Lower lobe of right lung (tissue), 2 donors: ENCODE measurements at places on chromosomes 3 and 15. TPM values are rescaled to one million over a fixed set of nuclear protein-coding genes. Genes with fewer than 3 reads are reported as not detected.

DNA sequence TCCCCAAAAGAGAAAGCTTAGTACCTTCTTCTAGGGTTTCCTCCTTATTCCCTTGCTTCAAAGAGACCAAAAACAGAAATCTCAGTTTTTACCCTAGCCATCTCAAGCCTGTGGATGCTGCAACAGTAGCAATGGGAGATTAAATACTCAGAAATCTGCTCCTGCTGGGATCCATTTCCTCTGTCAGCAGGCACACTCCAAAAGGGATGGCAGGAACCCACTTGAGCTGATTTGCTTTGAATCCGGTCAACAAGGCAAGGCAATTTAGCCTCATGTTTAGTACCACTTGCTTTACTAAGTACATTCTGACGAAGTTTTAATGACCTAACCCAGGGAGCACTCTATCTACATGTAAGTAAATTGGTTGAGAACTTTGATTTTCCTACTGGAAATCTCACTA is 590.0 kb upstream of the ADAMTS9 start:
- no peak for DNase-seq

DNA sequence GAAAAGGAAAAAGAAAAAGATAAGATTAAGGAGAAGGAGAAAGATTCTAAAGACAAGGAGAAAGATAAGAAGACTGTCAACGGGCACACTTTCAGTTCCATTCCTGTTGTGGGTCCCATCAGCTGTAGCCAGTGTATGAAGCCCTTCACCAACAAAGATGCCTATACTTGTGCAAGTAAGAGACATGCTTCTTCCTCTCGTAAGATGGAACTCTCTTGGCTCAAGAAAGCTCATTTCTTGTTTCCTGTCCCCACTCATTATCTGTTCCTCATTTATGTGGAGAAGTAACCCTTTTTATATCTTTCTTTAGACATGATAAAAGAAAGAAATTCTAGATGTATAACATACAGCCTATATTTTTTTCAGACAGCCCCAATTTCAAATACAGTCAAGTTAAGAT is 101.4 kb downstream of the KLHL25 start:
- no peak for DNase-seq

GRCh38 chr3:14890476-14890875 is 56.9 kb upstream of the NR2C2 start:
- DNase-seq: no peak

DNA sequence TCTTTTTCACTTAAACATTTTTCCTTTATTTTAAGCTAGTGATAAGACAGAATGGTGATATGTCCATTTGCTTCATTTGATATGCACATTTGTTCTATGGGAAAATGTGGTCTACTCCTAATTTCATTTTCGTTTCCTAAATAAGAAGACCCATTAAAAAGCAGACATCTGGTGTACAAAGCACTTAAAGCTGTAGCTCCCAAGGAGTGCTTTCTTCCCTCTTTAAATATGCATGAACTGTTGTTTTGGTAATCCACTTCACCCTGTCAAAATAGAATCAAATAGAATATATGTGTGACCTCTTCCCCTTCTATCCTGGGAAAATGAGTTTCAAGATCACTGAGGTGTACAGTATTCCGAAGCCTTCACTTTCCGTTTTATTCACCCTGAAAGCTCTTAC is 182.8 kb downstream of the ROBO2 start:
- no peak for DNase-seq

SIDT1 gene
- total RNA-seq: 5.3 TPM

DNA sequence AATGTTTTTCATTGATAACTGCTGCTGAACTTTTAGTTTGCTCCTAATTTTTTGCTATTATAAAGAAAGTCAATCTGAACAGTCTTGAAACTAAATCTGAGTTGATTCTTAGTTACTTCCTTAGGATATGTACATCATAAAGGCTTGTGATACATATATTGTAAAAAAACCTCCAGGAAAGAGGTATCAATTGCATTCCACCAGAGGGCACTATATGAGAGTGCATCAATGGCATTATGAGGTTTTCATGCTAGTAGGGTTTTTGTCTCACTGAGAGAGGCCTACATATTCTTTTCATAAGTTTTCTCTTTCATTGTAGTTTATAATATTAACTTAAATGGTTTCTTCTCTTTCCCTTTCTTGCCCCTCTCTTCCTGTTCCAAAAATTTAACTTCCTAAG is 46.9 kb downstream of the PIK3R4 start:
- no peak for DNase-seq

- DNase-seq: no peak
Observed at GRCh38 chr3:39108200-39108710, 775 bp downstream of the TTC21A start.

DNA sequence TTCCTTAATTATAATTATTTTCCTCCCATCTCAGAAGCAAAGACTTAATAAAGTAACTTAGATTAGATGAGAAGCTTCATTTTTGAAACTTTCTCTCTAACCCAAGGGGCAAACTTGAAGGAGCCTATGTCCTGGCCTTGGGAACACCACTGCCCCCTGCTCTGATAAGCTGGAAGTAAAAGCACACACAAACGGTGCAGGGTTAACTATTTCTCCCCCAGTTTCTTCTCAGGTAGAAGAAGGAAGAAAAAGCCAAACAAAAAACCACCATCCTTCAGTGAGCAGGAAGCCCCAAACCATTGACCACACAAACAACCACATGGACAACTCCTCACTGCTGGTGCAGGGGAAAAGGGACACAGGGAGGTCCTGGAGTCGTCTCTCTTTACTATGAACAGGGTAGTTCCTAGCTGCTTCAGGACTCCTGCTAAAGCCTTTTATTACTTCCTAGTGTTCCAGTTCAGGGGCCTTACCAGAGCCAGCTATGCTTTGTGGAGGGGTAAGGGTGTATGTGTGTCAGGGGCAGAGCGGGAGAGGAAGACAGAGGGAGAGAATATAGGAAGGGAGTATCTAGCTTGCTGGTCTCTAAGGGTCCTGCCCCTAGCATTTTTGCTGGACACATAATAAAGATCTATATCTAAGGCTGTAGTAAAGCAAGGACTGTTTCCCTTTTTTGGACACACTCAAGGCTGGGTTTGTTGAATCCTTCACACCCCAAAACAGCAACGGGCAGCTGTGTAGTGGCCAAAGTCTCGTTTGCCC is 94.0 kb upstream of the UMPS start:
- no peak for DNase-seq

DNA sequence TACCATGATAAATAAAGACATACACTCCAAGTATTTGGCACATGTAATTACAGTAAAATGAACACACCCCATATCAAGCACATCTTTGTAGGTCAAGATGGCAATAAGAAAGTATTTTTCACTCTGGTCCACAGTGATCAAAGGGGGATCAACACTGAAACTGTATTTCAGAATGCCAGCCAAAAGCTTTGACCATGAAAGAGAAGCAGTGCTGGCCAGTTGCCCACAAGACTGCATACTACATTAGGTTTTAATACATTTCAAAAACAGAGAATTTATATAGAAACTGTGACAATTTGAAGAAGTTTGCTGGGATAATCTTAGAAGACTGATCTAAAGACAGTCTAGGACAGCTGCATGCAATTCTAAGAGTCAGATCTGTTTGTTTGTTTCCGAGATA is 1035.3 kb downstream of the FHIT start:
- no peak for DNase-seq

DNA sequence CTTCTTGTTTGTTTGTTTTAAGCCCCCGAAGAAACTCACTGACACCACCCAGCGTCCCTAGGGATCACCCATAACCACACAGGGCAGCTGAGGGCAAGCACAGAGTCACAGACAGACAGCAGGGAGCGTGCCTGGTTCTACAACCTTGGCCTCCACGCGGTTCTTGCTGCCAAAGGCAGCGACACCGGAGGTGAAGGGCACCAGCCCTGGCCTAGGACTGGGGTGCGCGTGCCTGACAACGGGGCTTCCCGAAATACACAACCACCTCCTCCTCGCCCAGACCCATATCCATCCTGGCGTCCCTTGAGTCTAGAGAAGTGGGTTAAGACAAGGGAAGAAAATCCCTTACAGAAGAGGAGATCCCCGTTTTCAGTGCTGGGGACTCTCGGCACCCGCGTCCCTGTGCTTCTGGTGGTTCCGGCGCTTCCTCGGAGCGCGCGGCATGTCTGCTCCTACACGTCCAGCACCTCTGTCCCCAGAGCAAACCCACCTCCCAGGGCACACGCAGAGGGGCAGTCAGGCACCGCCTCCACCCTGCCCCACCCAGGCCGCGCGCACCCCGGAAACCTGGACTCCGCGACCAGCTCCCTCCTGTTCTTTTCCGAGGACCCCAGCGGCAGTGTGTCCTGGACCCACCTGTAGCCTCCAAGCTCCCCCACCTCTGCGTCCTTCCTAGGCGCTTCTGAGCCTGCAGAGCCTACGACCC is 911 bp downstream of the RFTN1 start:
- DNase-seq: peak; percentile 63

DNAH1 gene
- 16.4 TPM for total RNA-seq

PGBD4 gene
- 1.5 TPM for total RNA-seq

THRB gene
- 14.6 TPM for total RNA-seq

GRCh38 chr15:32834156-32834555 is 116.4 kb downstream of the GREM1 start:
- DNase-seq: no peak

TP63 gene
- total RNA-seq: 2.1 TPM

MOBP gene
- total RNA-seq: 0.18 TPM

GOLGA8M gene
- total RNA-seq: 2.9 TPM

NOX5 gene
- total RNA-seq: not detected

DNA sequence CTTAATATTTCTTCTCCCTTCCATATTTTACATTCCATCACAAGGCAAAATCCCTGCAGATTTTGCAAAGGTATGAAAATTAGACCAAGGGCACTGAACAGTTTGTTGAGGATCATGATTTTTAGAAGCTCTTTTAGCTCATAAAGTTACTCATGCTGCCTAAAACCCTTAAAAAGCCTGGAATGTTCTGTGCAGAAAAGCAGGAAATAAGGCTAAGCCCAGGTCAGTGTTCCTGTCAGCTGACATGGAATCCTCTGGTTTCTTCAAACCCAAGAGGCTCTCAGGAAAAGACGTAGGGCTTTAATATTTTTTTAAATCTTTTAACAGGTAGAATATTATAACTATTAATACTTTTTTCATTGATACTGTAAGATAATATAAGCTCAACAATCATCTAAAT is 8.2 kb downstream of the CBLB start:
- no peak for DNase-seq

DNA sequence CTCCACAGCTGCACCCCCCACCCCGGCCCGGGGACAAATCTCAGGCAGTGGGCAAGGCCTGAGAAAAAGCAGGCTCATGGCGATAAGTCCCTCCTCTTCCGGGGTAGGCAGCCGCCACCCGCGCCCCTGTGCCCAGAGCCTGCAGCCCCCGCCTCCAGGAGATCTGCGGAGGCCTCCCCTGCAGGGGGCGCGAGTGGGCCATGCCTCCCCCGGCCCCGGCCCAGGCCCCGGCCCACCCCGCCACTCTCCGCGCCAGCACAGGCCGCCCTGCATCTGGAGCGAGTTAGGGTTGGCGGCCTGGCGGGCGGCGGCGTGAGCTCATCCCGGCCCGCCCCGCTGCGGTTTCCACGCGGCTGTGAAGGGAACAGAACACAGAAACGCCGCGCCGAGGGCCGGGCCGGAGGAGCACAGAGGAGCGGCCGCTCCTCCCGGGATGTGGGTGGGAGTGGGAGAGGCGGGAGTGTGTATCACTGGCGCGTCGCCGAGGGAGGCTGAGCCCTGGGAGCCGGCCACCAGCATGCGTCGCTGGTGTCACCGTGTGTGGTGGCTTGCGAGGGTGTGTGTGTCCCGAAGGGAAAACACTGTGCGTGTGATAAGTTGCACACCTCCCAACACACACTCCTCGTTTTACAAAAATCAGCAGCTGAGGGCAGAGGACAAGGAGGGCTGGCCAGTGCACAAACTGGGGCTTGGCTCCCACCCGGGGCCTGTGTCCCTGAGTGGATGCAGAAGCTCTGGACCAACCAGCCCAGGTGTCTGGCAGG is 17.2 kb downstream of the MYL3 start:
- DNase-seq: peak; percentile 88

DNA sequence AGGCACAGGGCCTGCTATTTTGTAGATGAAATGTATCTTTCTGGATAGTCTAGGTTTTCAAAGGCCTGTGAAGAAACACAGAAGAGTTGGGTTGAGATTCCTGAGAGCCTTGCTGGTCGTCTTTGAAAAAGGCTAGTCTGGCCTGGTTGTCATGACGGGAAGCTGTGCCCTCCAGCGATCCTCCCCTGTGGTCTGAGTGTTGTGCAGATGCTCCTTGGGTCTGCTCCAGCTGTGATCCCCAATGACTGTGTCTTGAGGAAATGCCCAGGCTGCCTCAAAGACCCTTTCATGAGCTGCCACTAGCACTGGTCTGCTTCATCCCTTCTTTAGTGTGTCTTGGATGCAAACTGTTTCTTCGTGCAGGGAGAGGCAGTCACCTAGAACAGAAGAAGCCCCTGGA is 111.0 kb upstream of the SYNPR start:
- DNase-seq: no peak
